ENCODE measurements at places on chromosomes 7 and 10. TPM values are rescaled to one million over a fixed set of nuclear protein-coding genes. Genes with fewer than 3 reads are reported as not detected.

INMT gene
- total RNA-seq, result not detected

PLAC9 gene
- not detected for total RNA-seq

CALML5 gene
- not detected for total RNA-seq

GLI3 gene
- total RNA-seq, result not detected

CAMK2B gene
- total RNA-seq, result 0.47 TPM

HMX3 gene
- not detected for total RNA-seq

GDF10 gene
- total RNA-seq, result 0.27 TPM

ATOH7 gene
- not detected for total RNA-seq

GPR15LG gene
- total RNA-seq, result not detected

HMX2 gene
- total RNA-seq, result not detected

PRKAG2 gene
- total RNA-seq, result 18.5 TPM

SDK1 gene
- total RNA-seq, result 0.15 TPM

PLPP4 gene
- not detected for total RNA-seq

OTUD1 gene
- 19.1 TPM for total RNA-seq

MYO1G gene
- 252 TPM for total RNA-seq

TRIM4 gene
- 22.1 TPM for total RNA-seq

MKI67 gene
- total RNA-seq, result 159 TPM

KEL gene
- not detected for total RNA-seq

PLA2G12B gene
- total RNA-seq, result not detected

LIPN gene
- not detected for total RNA-seq

IL2RA gene
- total RNA-seq, result 1,254 TPM

CALML3 gene
- not detected for total RNA-seq

TSPAN13 gene
- 0.96 TPM for total RNA-seq

All from activated T-helper 1 cell treated with anti-CD3 and anti-CD28 coated beads, Interleukin-12 subunit alpha, Interleukin-12 subunit beta, Interleukin-2, Interleukin-4 antibody, amounts not matched to agents 30 ng/mL and 10 ng/mL and 1 ng/mL, durations not matched to agents 14 hours and 24 hours and 36 hours (primary cell).